ENCODE measurements at places on chromosomes 2 and 18.

- no peak for DNase-seq
Observed at GRCh38 chr2:119440501-119440870, 8.8 kb downstream of the TMEM37 start.

GRCh38 chr2:115542331-115542730 lies 1099.9 kb downstream of the DPP10 start:
- no peak for DNase-seq

GRCh38 chr2:68912732-68913131 lies 40.0 kb downstream of the GKN2 start:
- no peak for DNase-seq

DNA sequence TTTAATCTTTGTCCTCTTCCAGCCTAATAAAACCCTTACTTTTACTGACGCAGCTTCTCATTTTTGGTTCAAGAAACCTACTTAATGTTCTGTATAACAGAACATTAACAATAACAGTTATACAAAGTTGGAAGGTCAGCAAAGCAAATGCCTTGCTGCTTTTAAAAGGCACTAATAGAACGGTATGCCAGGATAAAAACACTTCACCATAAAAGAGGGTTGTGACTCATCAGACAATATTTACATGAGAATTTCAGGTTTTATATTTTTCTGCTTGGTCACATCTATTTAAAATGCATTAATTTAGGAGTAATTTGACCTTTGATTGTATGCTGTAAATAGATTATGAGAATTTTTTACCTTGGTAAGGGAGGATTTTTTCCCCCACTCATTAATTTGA lies 3.0 kb downstream of the KLHL41 start:
- DNase-seq, result no peak

GRCh38 chr2:180938451-180938850 lies 42.0 kb upstream of the UBE2E3 start:
- DNase-seq, result no peak

DNA sequence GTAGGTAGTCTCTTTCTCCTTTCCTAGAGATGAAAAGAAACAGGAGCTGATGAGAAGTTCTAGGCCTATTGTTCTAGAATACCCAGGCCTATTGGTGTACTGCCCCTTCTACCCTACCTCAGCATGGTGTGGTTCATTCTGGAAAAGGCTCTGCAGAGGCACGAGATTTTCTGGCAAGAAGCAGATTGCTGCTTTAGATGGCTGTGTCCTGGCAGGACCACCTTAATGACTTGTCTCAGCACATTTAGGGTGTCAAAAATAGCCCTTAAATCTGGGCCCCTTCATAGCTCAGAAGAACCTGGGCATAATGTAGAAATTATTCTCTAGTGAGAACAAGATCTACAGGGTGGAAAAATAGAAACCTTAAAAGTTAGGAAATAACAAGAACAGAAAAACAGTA lies 87.9 kb downstream of the BCL2L11 start:
- DNase-seq, result no peak

GRCh38 chr2:24400207-24400907 lies 40.0 kb upstream of the ITSN2 start:
- DNase-seq, result peak; percentile 59

- no peak for DNase-seq
Observed at GRCh38 chr2:112199188-112199587, 55.7 kb downstream of the ZC3H8 start.

GRCh38 chr2:215870088-215870490 lies 143.3 kb downstream of the MREG start:
- no peak for DNase-seq

DNA sequence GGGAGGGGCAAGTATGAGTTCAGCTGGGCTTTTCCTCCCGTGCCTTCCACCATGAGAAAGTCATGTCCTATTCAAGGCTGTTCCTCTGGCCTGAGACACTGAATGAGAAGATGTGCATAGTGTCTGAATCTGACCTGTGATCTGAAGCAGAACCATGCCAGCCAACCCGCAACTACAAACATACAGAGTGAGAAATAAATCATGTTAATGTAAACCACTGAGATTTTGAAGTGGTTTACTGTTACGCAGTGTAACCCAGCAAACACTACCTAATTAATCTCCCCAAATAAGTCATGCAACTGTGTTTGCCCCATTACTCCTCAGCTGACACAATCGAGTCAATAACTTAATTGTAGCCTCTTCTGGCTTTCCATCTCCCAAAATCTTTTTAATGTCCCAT lies 49.2 kb downstream of the METTL4 start:
- peak; percentile 21 for DNase-seq

DNA sequence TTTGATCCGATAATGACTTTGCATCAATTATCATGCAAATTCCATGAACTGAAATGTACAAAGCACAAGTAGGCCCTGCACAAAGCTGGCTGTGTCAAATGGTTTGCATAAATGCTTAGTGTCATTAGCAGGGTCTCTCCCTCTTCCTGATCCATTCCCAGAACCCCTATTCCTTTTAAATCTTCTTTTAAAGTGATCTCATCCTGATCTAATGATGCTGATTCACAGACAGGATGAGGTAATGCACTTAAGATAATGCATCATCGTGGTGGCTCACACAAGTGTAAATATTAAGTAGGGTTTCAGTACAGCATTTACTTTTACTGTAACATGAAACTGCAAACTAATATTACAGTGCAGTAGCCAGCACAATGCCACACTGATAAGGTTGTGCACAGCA lies 304.8 kb upstream of the SOX11 start:
- DNase-seq, result no peak

DNA sequence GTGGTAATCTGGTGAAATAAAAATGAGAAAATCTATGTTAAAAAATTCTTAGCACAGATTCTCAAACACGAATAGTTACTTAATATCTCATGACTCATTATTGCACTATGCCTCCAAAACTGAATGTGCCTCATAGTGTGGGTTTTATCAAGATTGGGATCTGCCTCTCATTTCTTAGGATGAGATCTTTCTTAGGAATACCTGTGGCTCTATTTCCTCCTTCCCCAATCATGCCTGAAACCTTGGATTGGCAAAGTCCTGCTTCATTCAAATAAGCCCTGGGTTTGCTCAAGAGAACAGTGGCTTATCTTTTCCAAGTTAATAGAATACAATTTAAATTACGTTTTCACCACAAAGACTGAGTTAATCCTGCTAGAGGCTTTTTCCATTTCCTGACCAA lies 100.3 kb downstream of the DPP10 start:
- DNase-seq, result no peak

DNA sequence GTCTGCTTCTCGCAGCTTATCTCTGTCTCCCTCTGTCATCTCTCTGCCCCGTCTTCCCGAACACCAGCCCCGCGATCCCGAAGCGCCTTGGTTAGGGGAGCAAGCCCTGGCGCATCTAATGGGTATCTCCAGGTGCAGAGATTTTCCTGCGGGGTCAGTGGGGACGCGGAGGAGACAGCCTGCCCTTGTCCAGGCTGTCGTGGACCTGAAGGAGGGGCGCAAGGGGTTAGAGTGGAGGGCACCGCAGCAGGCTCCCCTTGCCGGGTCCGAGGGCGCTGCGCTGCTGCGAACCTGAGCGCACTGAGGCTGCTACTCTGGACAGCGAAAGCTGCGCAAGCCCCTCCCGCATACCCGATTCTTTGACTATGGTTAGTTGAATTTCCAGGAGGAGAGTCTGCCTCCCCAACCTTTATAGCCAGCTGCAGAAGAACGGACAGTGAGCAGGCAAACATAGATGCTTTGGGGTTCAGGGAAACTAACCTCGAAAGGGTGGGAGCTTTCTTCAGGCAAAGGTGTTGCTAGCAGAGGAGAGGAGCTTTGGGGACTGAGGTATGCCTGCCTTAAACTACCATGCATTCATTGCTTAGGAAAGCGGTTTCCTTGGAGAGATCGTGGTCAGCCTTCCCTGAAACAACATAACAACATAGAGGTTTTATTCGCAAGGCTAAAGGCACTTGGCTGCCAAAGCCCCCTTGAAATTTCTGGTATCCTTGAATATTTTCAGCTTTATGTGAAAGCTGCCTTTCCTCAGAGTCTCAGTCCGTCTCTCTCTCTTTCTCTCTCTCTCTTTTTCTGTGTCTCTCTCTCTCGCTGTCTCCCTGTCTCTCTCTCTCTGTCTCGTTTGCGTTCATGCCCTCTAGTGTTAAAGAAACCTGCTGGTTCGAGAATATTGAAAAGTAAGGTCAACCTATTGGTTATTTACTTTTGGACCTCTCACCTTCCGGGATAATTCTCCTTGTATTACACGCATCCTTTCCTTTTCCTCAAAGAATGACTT lies 1.6 kb downstream of the GALNT13 start:
- no peak for DNase-seq

- no peak for DNase-seq
Observed at GRCh38 chr2:30903326-30903725, 96.1 kb upstream of the CAPN13 start.

- DNase-seq, result peak; percentile 21
Observed at GRCh38 chr2:97011977-97012569, 25.7 kb upstream of the FAM178B start.

DNA sequence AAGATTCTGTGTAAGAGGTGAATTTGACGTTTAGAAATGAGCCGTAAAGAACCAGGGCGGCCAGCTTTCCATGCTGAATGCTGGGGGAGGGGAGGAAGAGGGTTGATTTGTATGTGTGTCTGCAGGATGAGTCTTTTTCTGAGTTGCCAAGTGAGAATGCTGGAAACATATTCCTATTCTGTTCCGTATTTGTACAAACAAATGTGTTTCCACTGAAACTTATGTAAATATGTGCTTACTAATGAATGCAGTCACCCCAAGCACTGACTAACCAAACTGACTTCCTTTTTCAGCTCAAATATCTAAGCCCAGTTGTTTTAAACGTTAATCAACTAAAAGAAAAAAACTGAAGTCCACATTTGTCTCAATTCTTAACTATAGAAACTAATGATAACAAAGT lies 74.9 kb upstream of the APCDD1 start:
- no peak for DNase-seq

DNA sequence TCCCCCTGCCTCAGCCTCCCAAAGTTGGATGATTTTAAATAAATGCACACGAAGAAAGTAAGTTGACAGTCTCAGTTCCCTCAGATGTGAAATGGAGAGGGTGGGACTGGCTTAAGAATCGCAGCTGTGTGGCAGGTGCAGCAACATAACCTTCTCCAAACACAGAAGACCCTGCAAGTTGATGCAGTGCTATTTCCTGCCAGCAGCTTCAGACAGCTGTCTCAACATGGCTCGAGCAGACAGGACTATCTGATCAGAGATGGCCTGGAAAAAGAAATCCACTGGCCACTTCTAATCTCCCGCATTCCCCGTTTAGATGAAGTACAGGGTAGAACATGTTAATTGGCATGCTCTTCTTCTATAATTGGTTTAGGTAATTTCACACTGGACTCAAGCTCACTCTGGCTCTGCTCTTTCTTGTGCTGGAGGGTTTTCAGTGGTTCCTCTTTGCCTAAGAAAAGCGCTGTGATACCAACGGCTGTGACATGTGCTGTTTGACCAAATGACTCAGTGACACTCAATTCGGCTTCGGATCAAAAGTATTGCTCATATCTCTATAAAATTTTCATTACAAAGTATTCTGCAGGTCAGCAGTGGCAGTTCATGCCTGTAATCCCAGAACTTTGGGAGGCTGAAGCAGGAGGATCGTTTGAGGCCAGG lies 40.2 kb downstream of the MYOM1 start:
- peak; percentile 87 for DNase-seq

GRCh38 chr2:177721087-177721486 lies 328.5 kb downstream of the AGPS start:
- no peak for DNase-seq

GRCh38 chr2:204010628-204011560 lies 74.3 kb downstream of the ICOS start:
- no peak for DNase-seq

- DNase-seq, result no peak
Observed at GRCh38 chr2:27907547-27907946, 17.0 kb downstream of the BABAM2 start.

- no peak for DNase-seq
Observed at GRCh38 chr2:97732436-97733340, 19.3 kb downstream of the ZAP70 start.

DNA sequence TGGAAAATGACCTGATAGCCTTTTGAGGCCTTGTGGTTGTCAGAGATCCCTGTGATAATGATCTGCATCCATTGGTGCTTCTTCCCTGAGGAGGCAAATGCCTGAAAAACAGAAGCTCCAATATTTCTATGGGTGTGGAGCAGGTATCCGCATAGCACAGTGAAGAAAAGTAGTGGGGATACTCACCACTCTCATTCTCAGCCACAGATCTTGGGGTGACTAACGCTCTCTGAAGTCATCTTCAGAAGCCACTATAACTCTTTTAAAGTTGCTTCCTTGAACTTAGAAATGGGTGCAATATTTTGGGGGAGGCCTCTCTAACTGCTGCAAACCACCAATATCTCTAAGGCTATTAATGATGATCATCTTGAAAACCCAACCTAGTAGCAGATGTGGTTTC lies 46.2 kb downstream of the ARHGAP15 start:
- DNase-seq, result no peak

DNA sequence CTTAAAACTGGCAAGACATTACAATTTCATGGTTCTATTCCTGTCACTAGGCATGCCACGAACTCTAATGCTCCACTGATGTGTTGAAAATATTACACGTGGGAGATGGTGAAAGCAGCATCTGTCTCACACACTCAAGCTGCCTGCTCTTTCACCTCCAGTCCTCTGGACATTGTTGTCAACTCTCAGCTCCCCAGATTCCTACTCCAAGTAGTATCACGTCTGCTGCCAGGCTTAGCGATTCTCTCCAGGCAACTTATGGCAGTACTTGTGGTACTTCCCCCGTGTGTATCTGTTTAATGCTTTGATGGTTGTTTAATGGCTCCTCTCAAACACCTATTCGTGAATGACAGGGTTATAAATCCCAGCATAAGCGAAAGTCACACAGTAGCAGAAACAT lies 103.8 kb downstream of the TMEFF2 start:
- DNase-seq, result peak; percentile 1

GRCh38 chr2:73614997-73615396 lies 27.2 kb downstream of the NAT8 start:
- DNase-seq, result no peak

DNA sequence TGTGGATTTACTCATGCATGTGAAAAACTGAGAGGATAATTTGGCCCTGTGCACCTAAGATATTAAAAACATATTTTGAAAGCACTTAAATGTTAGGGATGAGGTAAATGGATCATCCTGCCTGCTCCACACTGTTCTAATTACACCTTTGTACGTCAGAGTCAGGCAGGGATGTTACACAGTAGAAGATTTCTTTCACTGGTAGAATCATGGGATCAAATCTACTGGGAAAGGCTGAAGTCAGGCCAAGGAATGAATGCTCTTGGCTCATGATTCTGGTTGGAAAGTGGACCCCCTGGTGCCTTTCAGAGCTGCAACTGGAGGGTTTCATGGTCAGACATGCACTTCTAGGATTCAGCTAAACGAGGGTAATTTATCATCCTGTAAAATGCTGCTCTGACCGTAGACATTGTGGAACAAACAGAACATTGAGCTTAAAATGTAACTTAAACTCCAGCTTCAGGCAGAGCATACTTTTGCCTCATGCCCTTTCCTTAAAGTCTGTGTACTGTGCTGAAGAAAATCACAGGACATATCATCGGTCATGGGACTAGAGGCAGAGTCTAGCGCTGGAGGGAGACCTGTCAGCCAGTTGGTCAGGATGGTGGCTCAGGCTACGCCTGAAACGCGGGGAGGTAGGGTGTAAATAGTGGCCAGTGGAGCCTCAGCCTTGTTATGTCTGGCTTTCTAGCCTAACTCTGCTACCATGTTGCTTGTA lies 4.9 kb downstream of the KCNE4 start:
- peak; percentile 19 for DNase-seq

All from SHP77 (cell line).